ENCODE measurements at places on chromosomes 5 and 9. TPM values are rescaled to one million over a fixed set of nuclear protein-coding genes. Genes with fewer than 3 reads are reported as not detected.
A peak's percentile ranks its signal among the peaks of the same experiment; 100 is the strongest.

DNA sequence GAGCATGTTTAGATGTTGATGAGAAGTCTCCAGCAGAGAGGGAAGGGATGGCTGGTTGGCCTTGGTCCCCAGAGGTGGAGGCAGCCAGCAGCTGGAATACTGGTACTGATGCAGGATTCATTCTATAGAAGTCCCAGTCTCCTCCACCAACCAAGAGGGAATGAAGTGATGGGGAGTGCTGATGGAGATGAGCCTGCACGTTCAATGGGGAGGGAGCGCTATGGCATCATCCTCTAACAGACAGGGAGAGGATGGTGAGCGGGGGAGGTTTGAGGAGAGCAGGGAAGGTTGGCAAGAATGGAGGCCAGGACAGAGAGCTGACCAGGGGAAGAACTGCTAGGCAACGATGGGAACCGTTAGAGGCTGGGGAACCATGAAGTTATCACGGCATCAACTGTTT lies 159.8 kb upstream of the MVB12B start:
- no peak for DNase-seq
- H3K4me3 ChIP-seq = no peak overlapping the region
- H3K27ac ChIP-seq = no peak overlapping the region
- peaks cover 59% of the 10 kb centered on the region for H3K27me3 ChIP-seq
- H3K36me3 ChIP-seq = no peaks in the 10 kb centered on the region
- no peaks in the 10 kb centered on the region for H3K4me1 ChIP-seq

DNA sequence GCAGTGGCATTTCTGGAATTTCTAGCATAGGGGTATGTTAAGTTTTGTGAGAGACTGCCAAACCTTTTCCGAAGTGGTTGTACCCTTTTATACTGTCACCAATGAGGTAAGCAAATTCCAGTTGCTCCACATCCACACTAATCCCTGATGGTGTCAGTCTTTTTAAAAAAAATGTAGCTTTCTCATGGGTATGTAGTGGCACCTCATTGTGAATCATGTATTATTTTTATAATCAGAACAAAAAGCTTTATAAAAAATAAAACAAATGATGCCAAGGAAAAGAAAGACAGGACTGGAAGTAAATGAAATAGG lies 93.4 kb upstream of the CLINT1 start:
- peaks cover 6% of the 10 kb centered on the region for H3K36me3 ChIP-seq
- peaks cover 23% of the 10 kb centered on the region for H3K4me1 ChIP-seq
- DNase-seq = no peak
- no peak overlapping the region for H3K4me3 ChIP-seq
- no peaks in the 10 kb centered on the region for H3K27me3 ChIP-seq

DNA sequence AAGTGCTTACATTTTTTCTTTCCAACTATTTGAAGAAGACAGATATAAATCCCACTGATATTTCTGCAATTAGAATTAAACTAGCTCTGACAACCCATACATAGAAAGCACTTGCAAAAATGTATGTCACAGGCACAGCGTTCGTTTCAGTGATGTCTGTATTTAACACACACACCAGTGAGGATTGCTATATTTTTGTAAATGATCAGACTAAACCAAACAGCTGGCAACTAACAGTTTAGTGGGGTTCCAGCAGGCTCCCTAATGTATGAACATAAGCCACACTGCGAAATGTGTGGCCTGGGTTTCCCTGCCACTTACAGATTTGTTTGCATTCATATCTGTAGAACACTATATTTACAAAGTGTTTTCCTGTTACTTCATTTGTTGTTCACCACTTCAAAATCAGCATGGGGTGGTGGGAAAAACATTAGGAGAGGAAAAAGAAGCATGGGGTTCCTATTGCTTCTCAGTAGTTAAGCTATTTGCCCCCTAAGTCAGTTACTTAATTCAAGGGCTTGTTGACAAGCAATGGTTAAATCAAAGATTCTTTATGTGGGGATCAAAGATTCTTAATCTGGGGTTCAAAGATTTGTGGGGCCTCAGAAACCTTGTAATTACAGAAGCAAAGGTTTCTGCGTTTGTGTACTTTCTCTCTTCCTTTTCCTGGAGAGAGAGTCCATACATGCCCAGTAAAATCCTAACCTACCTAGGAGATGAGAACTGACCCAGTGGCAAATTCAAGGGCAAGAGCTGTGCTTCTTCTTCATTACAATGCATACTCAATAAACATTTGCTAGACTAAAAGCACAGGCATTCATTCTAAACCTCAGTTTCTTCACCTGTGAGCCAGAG lies 27.1 kb downstream of the ZNF608 start:
- DNase-seq = no peak
- H3K27ac ChIP-seq = no peak overlapping the region
- no peak overlapping the region for H3K4me3 ChIP-seq
- peaks cover 15% of the 10 kb centered on the region for H3K4me1 ChIP-seq
- no peaks in the 10 kb centered on the region for H3K27me3 ChIP-seq

EGR1 gene
- total RNA-seq = 189 TPM

GRCh38 chr5:97498657-97499056 lies 315.6 kb upstream of the RIOK2 start:
- no peak overlapping the region for H3K4me3 ChIP-seq
- H3K27me3 ChIP-seq = no peaks in the 10 kb centered on the region
- H3K4me1 ChIP-seq = peaks cover 11% of the 10 kb centered on the region
- no peak overlapping the region for H3K27ac ChIP-seq

GRCh38 chr9:11204521-11204920 lies 591.7 kb upstream of the PTPRD start:
- no peaks in the 10 kb centered on the region for H3K27me3 ChIP-seq
- peak; percentile 3 for DNase-seq
- H3K36me3 ChIP-seq = no peaks in the 10 kb centered on the region
- no peak overlapping the region for H3K27ac ChIP-seq

DNA sequence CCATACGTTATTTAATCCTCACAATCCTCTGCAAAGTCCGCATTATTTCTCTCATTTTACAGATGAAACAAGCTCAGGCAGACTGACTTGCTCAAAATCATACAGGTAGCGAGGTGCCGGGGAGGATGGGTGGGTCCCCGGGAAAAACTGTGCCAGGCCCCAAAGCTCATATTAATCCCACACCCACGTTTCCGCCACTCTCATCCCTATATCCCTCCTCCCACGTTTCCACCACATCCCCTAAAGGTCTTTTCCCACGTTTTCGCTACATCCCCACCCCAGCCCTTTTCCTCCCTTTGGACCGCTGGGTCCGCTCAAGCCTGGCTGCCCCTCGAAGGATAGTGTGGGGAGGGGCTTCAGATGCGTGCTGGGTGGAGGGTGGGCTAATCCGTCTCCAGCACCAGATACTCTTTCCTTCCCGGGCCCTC lies 434 bp upstream of the FSD1L start:
- H3K4me3 ChIP-seq = peak overlapping the region; percentile 93
- DNase-seq = peak; percentile 30
- H3K36me3 ChIP-seq = peaks cover 4% of the 10 kb centered on the region

GRCh38 chr5:74673011-74673790 lies 11.8 kb upstream of the HEXB start:
- no peak overlapping the region for H3K4me3 ChIP-seq
- no peaks in the 10 kb centered on the region for H3K36me3 ChIP-seq
- H3K27ac ChIP-seq = no peak overlapping the region
- DNase-seq = peak; percentile 54

GRCh38 chr5:113245427-113246225 lies 189.2 kb downstream of the TSSK1B start:
- peaks cover 17% of the 10 kb centered on the region for H3K4me1 ChIP-seq
- no peak overlapping the region for H3K27ac ChIP-seq
- no peaks in the 10 kb centered on the region for H3K36me3 ChIP-seq
- H3K4me3 ChIP-seq = no peak overlapping the region

DNA sequence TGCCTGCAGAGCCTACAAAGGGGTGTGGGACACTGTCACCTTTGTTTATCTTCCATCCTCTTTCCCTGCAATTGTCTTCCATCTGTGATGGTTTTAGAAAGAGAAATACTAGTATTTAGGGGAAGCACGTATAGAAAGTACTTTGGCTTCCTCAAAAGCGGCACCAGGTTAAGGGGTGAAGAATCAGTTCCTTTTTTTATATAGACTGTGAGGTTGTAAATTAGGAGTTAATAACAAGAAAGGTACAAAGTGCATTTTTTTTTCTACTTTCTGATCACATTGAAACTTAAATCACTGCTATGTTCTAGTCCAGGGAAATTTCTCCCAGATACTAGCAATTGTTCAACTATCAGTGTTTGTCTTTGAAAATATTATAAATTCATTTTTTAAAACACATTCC lies 219.3 kb downstream of the CEMIP2 start:
- DNase-seq = no peak
- no peaks in the 10 kb centered on the region for H3K36me3 ChIP-seq
- no peaks in the 10 kb centered on the region for H3K4me1 ChIP-seq
- H3K4me3 ChIP-seq = no peak overlapping the region
- H3K27ac ChIP-seq = no peak overlapping the region

GFRA3 gene
- not detected for total RNA-seq

SYK gene
- 6.7 TPM for total RNA-seq

- peaks cover 16% of the 10 kb centered on the region for H3K4me1 ChIP-seq
- no peaks in the 10 kb centered on the region for H3K27me3 ChIP-seq
- peaks cover 34% of the 10 kb centered on the region for H3K36me3 ChIP-seq
- H3K4me3 ChIP-seq = peak overlapping the region; percentile 92
- DNase-seq = no peak
Measured at GRCh38 chr5:150905312-150905683, 518 bp upstream of the ZNF300 start.

DNA sequence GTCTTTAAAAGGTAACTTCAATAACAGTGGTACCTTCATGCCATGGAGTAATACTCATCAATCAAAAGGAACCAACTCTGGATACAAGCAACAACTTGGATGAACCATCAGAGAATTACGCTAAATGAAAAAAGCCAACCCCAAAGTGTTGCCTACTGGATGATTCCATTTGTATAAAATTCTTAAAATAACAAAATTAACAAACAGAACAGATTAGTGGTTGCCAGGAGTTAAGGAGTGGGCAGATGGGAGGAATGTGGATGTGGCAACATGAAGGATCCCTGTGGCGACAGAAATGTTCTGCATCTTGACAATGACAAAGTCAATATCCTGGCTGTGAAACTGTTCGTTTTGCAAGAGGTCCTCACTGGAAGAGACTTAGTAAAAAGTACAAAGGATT lies 50.5 kb downstream of the SPTLC1 start:
- H3K36me3 ChIP-seq = peaks cover 83% of the 10 kb centered on the region
- H3K4me3 ChIP-seq = no peak overlapping the region
- peak; percentile 64 for DNase-seq
- H3K27me3 ChIP-seq = no peaks in the 10 kb centered on the region
- H3K4me1 ChIP-seq = peaks cover 8% of the 10 kb centered on the region

MATR3 gene
- 159 TPM for total RNA-seq

GRCh38 chr5:674630-675011 lies 18.5 kb downstream of the TPPP start:
- H3K27ac ChIP-seq = no peak overlapping the region
- H3K4me1 ChIP-seq = peaks cover 13% of the 10 kb centered on the region
- no peaks in the 10 kb centered on the region for H3K36me3 ChIP-seq
- H3K4me3 ChIP-seq = no peak overlapping the region
- no peaks in the 10 kb centered on the region for H3K27me3 ChIP-seq

DNA sequence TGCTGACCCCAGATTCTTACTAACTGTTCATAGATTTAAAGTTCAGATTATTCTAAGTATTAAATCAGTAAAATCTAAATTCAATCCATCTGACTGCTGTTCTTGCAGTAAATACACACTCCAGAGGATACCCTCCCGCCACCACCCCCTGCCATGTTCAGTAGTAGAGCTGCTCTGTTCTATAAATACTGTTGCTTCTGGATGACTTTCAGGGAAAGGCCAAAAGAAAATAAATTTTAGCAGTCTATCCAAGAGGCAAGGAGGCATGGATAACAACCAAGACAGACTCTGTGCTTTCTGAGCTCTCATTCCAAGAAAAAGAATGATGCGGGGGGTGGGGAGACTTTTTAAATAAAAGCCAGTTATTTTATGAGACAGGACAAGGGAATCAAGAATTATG lies 115.1 kb downstream of the ADAMTS6 start:
- H3K4me1 ChIP-seq = no peaks in the 10 kb centered on the region
- no peak overlapping the region for H3K4me3 ChIP-seq
- no peaks in the 10 kb centered on the region for H3K27me3 ChIP-seq
- H3K27ac ChIP-seq = no peak overlapping the region
- peaks cover 8% of the 10 kb centered on the region for H3K36me3 ChIP-seq

DNA sequence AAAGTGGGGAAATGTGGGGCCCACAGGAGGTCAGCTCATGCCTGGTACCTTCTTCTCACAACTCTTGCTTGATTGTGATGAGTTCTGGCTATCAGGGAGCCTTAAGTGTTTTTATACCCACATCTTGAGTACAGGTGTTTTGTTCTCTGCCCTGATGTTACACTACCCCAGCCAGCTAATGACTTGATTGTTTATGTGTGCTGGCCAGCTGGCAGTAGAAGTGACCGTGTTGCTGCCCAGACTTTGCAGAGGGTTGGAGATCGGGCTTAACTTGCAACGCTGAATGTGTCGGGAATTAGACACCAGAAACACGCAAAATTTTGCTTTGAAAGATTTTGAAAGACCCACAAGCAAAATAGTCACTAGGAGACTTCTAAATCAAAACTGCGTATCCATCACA lies 16.9 kb upstream of the ZDHHC11B start:
- no peaks in the 10 kb centered on the region for H3K36me3 ChIP-seq
- no peak for DNase-seq
- H3K27me3 ChIP-seq = peaks cover 73% of the 10 kb centered on the region
- H3K4me3 ChIP-seq = no peak overlapping the region

RETREG1 gene
- 4.9 TPM for total RNA-seq

DNA sequence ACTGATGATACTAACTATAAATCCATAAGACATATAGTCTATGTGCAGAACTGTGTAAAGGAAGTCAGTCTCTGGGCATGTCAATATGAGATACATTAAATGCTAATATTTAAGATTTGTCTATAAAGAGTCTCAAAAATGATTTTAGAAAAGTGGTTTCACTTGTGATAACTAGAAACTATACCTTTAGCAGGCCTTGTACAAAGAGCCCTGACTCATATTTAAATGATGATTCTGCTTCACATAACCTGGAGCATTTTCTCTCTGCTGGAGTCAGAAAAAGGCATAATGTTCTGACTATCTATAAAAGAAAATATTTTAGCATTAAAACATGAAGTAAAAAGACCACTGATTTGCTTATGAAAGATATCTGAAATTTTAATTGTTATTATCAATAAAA lies 15.0 kb downstream of the C9orf72 start:
- no peaks in the 10 kb centered on the region for H3K4me1 ChIP-seq
- no peak overlapping the region for H3K27ac ChIP-seq
- no peak overlapping the region for H3K4me3 ChIP-seq
- DNase-seq = no peak
- H3K27me3 ChIP-seq = no peaks in the 10 kb centered on the region

ADAMTS13 gene
- 6.1 TPM for total RNA-seq

DNA sequence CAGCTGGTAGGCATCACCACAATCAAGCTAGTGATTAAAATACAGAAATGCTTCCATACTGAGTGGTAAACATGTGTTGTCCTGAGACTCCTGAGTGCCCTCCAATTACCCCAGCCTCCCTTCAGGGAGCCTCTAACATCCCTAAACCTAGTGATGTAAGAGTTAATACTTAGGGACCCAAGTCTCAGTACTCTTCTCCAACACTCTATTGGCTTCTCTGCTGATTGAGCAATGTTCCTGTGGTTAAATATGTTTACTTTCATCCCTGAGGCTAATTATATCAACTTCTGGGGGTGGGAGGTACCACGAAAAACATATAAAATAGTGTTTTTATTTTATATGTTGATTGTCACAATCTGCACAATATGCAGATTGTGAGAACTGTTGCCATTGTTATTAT lies 5.0 kb downstream of the GRXCR2 start:
- no peak overlapping the region for H3K27ac ChIP-seq
- no peaks in the 10 kb centered on the region for H3K27me3 ChIP-seq
- DNase-seq = peak; percentile 42
- H3K4me3 ChIP-seq = no peak overlapping the region
- no peaks in the 10 kb centered on the region for H3K36me3 ChIP-seq

Measured in MCF 10A (cell line).